ENCODE measurements at places on chromosomes 1 and 21.

DNA sequence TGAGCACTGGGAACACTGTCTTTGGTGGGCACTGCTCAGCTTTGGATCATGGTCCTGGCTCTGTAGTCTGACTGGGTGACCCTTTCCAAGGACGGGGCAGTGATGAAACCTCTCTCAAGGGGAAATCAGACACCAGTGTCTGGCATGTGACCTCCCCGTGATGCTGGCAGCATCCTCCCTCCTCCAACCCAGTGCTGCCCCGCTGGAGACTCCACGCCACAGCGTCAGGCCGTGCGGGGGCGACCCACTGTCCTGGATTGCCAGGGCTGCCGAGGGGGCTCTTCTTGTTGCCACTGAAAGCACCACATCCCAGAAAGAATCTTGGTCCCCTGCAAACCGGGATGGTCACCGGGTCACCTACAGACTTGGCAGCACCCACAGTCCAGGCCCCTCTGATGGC lies 146.4 kb upstream of the ARHGEF16 start:
- H3K36me3 ChIP-seq: no peaks in the 10 kb centered on the region
- peaks cover 1% of the 10 kb centered on the region for H3K4me1 ChIP-seq
- H3K27ac ChIP-seq: no peak overlapping the region
- no peak overlapping the region for H3K4me3 ChIP-seq
- H3K27me3 ChIP-seq: peaks cover 4% of the 10 kb centered on the region

DNA sequence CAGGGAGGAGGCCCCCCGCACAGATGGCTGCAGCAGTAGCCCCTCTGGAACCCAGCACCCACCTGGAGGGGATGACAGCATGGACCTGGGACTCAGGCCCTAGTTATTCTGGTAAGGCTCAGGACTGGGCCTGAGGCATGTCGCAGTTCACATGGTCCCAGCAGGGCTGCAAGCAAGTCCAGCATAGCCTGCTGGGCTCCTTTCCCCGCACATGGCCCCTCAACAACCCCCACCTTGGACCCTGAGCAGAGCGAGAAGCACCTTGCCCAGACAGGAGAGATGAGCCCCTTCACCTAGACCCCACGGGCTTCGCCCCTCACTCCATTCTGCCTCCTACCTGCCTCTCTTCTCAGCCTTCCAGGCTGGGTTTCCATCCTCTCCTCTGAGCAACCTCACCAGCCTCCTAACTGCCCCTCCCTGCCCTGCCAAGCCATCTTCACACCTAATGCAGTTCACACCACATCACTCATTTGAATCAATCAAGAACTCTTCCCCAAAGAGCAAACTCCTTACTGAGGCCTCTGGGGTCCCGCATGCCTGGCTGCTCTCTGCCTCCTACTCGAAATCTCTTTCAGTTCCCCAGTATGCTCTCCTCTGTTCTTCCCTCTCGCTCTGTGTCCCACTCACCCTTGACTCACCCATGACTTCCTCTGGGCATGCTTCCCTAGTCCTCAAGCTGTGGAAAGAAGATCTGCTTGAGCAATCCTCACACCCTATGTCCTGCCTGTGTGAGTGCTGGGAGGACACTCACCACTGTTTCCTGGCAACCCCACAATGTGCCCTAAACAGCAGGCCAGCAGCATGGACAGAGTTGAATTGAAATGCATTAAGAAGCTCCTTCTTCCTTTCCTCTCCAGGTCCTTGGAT lies 9.4 kb upstream of the THEMIS2 start:
- no peaks in the 10 kb centered on the region for H3K27me3 ChIP-seq
- no peaks in the 10 kb centered on the region for H3K36me3 ChIP-seq
- no peak for DNase-seq
- H3K4me3 ChIP-seq: no peak overlapping the region

DNA sequence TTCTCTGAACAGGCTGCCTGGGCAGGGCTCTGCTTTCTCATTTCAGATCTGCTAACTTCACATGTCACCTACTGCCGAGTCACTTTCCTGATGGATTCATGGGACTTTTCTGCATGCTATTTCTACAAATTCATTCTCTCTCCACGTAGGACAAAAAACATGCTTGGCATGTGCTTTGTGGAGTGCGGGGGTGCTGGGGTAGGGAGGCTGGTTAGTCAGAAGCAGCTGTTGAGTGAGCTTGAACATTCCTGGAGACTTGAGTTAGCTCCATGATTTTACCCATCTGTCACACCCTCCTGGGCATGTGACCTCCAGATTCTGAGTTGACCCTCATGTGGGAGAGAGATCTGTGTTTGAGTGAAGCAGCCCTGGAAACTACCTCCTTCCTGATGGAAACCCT lies 71.4 kb downstream of the UCK2 start:
- DNase-seq: no peak
- peaks cover 4% of the 10 kb centered on the region for H3K36me3 ChIP-seq
- no peak overlapping the region for H3K27ac ChIP-seq
- no peak overlapping the region for H3K4me3 ChIP-seq

DNA sequence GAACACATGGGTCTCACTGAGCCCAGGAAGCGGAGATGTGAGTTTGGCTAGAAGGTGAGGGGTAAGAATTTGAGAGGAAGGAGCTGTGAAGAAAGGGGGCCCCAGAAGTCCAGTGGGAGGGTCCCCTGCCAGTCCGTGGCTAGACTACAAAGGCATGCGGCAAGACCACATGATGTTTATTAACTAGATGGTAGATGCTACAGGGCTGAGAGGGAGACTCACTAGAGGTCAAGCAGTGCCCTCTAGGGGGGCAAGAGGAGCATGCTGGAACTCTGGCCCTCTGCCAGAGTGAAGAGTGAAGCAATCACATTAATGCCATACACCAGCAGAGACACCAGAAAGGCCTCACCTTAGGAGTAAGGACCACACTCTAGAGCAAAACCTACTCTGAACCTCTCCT lies 12.2 kb downstream of the KIAA0319L start:
- H3K4me1 ChIP-seq: peaks cover 28% of the 10 kb centered on the region
- H3K27ac ChIP-seq: no peak overlapping the region

DNA sequence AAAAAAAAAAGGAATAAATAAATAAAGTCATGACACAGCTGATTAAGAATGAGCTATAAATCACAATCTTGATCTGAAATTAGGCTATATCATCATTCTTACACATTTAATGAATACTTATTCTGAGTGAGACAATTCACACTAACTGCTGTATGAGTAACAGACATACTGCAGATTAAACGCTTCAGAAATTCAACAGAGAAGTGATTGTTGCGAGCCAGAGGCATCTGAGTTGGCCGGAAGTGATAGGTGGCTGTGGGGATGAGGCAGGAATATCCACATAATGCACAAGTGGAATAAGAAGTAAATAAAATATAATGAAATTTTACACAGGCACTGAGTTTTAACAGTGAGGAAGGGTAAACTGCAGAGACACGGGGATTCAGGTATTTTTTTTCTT lies 142.4 kb downstream of the APP start:
- no peak overlapping the region for H3K27ac ChIP-seq
- H3K36me3 ChIP-seq: no peaks in the 10 kb centered on the region
- no peaks in the 10 kb centered on the region for H3K4me1 ChIP-seq
- no peak for DNase-seq
- no peaks in the 10 kb centered on the region for H3K27me3 ChIP-seq

- no peaks in the 10 kb centered on the region for H3K36me3 ChIP-seq
- H3K4me1 ChIP-seq: no peaks in the 10 kb centered on the region
- no peak overlapping the region for H3K4me3 ChIP-seq
- no peak for DNase-seq
- peaks cover 7% of the 10 kb centered on the region for H3K27me3 ChIP-seq
- H3K27ac ChIP-seq: no peak overlapping the region
Measured at GRCh38 chr1:116076831-116077230, 34.4 kb upstream of the MAB21L3 start.

GRCh38 chr21:45906859-45907258 lies 74.7 kb upstream of the COL6A1 start:
- no peaks in the 10 kb centered on the region for H3K36me3 ChIP-seq
- no peak for DNase-seq
- H3K4me1 ChIP-seq: no peaks in the 10 kb centered on the region

Measured in activated CD8-positive, alpha-beta T cell treated with anti-CD3 and anti-CD28 coated beads, Interleukin-2, amount 10 ng/mL, durations not matched to agents 7 days and 5 days (primary cell).